ENCODE measurements at places on chromosomes 2 and 18. TPM values are rescaled to one million over a fixed set of nuclear protein-coding genes. Genes with fewer than 3 reads are reported as not detected.

DNA sequence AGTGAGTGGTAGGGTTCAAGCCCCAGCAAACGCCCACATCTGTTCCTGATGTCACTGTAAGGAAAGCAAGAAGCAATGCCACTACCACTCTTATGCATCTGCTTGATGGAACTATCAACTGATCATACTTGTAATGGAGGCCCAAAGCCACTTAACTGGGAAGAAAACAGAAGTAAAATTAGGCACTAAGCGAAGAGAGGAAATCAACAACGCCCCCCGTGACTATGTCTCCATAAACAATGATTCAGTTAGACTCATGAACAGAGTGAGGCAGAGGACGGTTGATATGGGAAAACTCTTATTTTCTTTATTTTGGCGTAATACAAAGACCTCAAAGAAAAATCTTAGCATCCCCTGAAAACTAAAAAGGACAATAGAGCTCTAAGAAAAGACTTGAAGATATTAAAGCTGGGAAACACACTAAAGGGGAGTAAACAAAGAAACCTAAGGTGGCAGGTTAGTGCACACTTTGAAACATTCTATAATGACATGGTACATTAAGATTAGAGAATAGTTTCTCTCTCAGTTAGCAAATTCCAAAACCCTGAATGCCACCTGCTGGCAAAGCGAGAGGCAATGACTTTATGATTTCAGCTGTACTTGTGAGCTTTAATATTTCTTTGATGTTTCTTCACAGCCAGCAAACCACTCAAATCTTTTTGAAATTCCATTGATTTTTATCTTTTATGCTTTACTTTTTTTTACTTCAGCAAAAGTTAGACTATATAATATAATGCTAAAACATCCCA is 86.5 kb downstream of the LRP2 start:
- peak; percentile 47 for DNase-seq

DNA sequence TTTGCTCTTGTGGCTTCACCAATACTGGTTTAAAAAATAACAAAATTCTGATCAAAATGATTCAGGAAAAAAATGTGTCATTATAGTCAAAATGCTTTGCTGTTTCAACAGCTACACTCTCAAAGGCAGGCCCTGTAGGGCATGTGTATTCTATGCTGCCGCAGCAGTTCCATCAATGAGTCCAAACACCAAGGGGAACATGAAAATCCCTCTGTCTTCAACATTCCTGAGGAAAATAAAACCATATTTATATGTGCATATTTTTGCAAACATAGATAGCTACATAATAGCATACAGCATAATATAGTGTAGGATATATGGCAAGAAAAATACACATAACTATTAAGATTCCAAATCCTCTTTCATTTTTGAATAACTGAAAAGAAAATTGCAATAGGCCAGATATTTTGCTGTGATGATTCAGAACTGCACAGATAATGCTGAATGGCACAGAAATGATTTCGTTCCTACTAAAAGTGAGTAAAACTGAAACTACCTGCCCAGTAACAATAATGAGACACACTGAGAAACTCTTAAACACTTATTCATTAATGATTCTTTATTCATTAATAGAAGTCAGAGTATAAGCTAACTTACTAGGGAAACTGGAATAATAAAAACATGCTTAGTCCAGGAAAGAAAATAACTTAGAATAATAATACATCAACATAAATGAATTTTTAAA is 343.8 kb downstream of the SUCLG1 start:
- DNase-seq = no peak

DNA sequence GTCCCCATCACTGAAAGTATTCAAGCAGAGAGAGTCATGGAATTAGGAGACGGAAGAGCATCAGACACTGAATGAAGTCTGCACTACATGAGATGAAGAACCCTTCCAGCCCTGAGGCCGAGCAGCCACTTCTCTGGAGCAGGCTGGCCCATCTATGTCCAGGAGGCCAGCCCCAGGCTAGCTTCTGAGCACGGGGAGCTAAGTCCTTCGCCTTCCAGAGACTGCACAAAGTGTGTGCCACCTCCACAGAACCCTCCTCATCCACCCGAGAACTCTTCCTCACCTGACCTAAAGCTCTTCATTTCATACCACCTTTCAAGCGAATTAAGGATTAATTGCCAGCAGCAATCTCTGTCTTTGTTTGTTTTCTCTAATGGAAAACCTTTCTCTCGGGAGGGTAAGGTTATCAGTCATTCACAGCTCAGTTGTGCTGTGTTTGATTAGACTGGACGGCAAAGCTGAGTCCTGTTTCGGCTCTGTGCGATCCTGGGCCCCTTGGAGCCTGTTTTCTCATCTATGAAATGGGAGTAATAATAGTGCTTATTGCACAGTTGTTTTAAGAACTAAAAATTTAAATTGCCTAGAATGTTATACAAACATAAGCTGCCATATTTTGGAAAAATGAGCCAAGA is 38.0 kb downstream of the SCTR start:
- no peak for DNase-seq

- no peak for DNase-seq
Measured at GRCh38 chr2:55902429-55902828, 21.2 kb downstream of the EFEMP1 start.

IL1F10 gene
- total RNA-seq = not detected

DNA sequence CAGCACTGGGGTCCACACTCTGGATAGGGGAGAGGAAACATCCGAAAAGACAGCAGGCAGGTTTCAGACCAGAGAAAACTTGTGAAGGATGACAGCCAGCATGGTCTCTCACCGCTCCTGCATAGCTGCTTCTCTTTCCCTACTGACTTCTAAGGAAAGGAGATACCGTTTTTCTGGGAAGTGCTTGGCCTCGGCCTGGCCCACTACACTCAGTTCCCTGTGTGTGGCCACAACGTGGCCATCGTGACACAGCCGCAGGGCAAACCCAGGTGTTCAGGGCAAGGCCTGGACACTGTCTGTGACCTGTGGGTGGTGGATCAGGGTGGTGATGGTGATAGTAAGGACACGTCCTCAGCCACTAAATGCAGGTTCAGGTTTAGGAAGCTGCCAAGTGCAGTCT is 34.2 kb upstream of the ACAA2 start:
- DNase-seq = no peak

FAP gene
- not detected for total RNA-seq

GREB1L gene
- total RNA-seq = not detected

GRHL1 gene
- 1.3 TPM for total RNA-seq

GRCh38 chr2:144083211-144083610 is 436.7 kb downstream of the ZEB2 start:
- DNase-seq = no peak

DNA sequence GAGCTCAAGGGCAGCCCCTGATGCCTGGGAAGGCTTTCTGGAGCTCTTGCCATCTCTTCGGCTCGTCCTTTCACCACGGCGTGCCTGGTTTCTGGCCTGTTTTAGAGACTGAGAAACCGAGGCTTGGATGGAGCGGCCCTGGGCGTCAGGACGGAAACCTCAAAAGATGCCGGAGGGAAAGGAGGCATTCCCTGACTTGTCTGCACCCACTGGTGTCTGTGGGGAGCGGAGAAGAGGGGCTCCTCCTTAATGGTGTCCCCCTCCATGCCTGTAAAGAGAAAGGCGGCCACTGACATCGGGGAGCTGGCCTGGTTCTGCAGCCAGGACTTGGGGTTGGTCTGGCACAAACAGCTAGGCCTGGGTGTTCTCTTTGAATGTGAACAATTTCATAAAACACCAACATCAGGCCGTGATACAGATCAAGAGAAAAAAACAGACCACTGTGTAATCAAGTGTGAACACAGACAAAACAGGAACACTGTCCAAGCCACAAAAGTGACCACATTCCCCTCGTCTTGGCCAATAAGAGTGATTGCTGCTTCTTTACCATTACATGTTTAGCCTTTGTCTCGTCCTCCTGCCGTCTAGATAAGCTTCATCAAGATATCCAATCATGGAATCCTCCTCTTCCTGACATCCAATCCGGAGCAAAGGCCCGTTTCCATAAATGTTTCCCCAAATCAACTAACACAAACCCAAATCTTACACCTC is 633 bp upstream of the ILKAP start:
- DNase-seq = no peak

MATN3 gene
- not detected for total RNA-seq

- peak; percentile 67 for DNase-seq
Measured at GRCh38 chr2:7014174-7014640, 97.0 kb downstream of the RNF144A start.

KATNAL2 gene
- total RNA-seq = 14.5 TPM

- DNase-seq = no peak
Measured at GRCh38 chr2:72809095-72809494, 16.7 kb downstream of the EXOC6B start.

- no peak for DNase-seq
Measured at GRCh38 chr2:165044505-165045303, 89.4 kb upstream of the SLC38A11 start.

DNA sequence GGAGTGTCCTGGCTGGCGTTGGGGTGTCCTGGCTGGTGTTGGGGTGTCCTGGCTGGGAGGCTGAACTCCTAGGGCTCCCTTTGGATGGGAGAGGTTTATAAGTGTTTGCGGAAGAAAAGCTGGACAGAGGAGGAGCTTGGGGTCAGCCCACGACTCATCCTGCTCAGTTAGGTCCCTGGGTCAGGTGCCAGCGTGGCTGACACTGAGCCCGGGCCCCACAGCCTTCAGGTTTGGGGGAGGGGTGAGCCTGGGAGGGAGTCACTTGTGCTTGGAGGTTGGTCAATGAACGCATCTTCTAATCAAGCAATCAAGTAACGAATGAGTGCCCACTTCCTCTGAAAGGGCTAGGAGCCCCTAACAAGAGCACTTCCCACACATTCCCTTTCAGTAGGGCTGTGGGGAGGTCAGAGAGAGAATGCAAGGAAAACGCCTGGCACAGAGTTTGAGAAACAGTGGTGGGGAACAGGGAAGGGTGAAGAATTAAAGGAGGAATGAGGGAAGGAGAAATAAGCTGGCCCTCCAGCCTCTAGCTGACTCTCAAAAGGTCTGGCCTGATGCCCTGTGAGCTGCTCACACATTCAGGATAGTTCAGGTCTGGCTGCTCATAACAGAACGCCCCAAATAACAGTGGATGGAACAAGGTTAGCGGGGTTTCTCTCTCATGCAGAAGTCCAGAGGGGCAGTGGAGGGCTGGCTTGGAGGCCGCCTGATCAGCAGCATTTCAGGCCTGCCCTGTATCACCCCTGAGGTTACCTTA is 670 bp downstream of the KCNIP3 start:
- no peak for DNase-seq

GRCh38 chr2:217231212-217231611 is 371.3 kb upstream of the TNP1 start:
- no peak for DNase-seq

DNA sequence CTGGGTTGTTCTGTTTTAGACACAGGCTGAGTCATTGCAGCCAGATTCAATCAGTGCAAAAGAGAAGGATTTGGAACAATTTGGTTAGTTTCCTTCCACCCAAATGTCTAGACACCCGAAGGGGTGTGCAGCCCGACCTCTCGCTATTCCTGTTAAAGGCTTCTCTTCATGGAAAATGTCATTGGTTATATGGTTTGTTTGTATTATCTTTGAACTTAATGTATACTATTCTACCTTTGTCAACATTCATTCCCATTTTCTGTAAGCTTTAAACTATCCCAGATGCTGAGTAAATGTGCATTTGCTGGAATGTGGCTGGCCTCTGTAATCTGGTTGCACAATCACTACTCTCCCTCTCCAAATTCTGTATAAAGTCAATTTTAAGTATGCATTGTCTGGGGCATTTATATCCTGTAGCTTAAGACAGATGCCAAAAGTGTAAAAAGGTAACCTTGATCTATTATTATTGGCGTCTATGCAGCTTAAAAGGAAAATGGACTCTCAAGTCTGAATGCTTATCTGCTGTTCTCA is 80.4 kb upstream of the RND3 start:
- no peak for DNase-seq

- peak; percentile 78 for DNase-seq
Measured at GRCh38 chr2:18749912-18750526, 160.7 kb upstream of the NT5C1B start.

TEKT4 gene
- not detected for total RNA-seq

ALPP gene
- total RNA-seq = not detected

GRCh38 chr2:43102366-43103092 is 123.9 kb downstream of the ZFP36L2 start:
- DNase-seq = no peak

DNA sequence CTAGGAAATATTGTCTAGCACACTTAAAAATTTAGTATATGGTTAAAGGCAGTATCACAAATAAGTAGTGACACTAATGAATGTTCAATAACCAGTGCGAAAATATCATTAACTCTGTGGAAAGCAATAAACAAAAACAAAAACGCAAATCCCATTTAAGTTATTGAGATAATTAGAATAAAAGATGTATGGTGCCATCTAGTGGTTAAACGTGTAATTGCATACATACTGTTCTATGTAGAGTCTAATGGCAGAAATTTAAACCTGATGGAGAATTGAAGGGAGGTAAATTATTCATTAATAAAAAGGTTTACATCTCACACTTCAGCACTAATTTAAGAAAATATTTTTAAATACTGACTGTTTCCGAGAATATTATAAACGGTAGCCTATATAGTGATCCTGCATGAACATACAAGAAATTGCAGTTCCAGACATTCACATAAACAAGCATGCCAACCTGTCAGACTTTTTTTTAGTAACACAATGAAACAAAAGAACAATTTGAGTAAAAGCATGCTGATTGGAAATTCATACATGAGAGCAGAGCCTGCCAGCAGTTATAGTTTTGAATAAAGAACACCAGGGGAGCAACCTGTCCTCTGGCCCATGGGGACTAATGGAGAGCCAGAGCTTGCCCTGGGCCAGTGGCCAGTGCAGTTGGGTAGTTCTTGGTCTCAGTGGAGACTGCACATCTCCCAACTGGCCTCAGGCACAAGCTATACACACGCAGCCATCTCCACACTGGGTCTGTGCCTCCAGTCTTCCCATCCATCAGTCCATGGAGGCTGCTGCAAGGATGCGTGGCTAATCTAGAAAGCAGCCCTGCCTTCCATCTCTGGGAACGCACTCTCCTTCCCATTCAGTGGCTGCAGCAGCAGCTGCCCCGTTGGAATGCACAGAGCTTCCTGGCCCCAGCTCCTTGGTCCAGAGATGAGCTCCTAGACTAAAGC is 28.0 kb downstream of the GCG start:
- DNase-seq = peak; percentile 87

DNA sequence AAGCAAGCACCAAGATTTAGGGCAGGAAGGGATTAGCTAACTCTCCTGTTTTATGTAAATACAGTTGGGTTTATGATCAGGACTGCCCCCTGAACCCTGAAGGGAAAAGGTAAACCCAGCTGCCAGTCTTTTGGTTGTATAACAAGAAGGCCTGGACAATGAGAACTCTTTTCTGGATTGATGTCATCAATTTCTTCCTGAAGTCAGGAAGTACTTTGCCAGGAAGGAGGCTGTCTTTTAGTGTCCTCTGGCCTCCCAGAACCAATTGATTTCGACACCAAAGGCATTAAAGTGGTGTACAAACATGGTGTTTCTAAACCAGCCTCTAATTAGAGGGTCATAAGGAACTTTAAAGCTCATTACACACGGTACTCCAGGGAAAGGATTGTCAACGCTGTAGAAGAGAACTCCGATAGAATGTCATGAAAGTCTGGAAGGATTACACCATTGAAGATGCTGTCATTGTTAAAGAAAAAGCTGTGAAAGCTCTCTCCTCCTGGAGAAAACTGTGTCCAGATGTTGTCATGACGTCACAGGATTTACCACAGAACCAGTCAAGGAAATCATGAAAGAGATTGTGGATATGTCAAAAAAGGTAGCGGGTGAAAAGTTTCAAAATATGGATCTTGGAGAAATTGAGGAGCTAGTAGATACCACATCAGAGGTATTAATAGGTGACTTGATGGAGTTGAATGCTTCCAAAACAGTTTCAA is 78.8 kb downstream of the ANKRD12 start:
- DNase-seq = no peak

- no peak for DNase-seq
Measured at GRCh38 chr2:165593081-165593480, 123.6 kb downstream of the CSRNP3 start.
